Brain microvascular endothelial cell (primary cell): ENCODE measurements at places on chromosomes 5 and 9.

DNA sequence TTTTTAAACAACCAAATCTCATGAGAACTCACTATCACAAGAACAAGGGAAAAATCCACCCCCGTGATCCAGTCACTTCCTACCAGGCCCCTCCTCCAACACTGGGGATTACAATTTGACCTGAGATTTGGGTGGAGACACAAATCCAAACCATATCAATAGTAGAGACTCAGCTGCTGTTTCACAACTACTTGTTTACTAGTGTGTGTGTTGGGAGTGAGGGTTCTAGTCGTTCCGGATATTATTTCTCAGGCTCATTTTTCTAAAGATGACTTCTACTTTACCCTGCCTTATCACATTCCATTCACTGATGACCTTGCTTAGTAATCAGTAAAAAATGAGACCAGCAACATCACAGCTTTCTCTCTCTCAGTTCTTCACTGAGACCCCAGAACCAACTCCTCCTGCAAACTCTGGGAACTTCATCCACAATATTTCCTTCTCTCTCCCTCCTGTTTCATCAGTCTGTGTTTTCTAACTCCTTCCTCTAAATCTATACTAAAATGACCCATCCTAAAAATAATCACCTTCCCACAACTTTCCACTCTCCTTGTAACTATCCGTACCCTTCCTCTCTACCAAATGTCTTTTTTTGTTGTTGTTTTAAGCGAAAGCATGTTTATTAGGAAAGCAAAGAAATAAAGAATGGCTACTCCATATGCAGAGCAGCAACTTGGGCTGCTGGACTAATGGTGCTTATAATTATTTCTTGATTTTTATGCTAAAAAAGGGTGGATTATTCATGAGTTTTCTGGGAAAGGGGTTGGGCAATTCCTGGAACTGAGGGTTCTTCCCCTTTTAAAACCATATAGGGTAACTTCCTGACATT lies 121.5 kb upstream of the SPRY4 start:
- peak; percentile 93 for DNase-seq

- DNase-seq = no peak
Measured at GRCh38 chr5:113390224-113390623, 44.6 kb downstream of the TSSK1B start.

DNA sequence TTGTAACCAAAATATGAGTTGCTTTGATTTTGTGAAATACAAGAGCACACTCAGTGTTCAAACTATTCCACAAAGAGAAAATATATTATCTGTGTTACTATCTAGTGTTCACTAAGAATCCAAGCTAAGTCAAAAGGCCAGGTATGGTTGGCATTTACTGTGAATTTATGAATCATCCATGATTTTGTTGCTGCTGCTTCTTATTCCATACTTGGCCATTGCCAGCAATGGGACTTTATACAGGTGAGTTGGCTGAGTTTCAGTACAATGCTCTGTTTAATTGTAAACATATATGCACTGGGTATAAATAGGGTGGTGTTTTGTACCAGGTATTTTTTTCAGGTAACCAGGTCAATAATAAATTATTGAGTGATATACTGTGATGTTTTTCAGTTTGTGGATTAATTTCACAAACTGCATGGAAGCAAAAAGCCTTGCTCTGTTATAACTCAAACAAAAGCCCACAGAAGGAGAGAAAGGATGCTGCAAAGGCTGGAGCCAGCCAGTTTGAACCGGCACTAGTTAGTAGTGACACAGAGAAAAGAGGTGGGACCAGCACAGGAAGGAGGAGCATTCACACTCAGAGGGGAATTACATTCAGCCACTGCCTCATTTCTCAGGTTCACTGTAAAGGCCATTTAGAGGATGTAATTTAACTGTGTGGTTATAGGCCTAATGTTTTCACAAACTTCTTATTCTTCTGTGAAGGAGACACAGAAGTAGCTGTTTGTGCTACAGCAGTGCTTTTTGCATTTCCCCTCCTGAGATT lies 381.8 kb downstream of the ADGRV1 start:
- peak; percentile 51 for DNase-seq

- DNase-seq = no peak
Measured at GRCh38 chr9:100465274-100465673, 7.7 kb upstream of the TMEFF1 start.

DNA sequence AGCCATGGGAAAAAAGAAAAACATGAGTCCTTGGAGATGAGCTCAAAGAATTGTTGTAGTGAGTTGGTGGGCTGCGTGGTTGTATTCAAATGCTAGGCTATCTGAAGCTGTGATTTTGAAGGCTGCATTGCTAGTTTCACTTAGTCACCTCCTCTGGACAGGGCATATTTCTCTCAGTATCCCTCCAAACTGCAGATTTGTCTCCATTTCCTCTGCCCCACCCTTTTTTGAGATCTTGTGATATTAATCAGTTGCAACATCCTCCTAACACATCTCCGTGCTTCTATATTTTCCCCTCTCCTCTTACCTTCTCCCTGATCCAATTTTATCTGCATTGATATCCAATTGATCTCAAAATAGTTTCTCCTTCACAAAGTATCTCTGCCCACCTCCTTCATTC lies 1048.0 kb upstream of the WWC1 start:
- DNase-seq = no peak

DNA sequence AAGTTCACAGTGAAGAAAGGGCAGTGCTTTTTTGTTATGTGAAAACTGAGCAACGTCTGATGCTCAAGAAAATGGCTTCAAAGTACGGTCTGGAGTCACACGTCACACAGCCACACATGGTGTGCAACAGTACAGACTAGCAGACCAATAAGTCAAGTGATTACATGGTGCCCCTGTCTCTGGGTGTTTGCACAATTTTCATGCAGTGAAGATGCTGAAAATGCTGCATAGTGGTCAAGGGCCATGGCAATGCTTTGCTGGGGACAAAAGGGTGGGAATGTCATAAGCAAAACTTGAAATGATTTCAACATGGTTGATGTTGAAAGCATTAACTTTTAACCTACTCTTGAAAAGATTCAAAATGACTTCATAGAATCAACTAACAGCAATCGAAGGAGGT lies 231.2 kb downstream of the EBF1 start:
- DNase-seq = no peak

GRCh38 chr9:86794391-86795046 lies 152.8 kb downstream of the GAS1 start:
- peak; percentile 27 for DNase-seq

DNA sequence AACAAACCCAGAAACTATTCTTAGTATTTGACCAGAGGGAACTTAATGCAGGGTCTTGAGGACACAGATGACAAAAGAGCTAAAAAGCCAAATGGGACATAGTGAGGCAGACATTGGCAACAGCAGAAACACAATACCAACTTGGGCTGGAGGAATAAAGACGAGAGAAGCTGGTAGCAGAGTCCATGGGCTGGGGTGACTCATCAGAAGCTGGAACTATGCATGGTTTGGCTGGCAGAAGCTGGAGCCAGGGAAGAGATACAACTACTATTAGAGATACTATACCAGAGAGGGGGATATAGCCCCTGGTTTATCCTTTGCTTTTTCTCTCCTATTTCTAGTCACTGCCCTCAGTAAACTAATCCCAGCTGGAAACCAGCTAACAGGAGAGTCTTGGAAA lies 29.2 kb upstream of the DPYSL3 start:
- no peak for DNase-seq

DNA sequence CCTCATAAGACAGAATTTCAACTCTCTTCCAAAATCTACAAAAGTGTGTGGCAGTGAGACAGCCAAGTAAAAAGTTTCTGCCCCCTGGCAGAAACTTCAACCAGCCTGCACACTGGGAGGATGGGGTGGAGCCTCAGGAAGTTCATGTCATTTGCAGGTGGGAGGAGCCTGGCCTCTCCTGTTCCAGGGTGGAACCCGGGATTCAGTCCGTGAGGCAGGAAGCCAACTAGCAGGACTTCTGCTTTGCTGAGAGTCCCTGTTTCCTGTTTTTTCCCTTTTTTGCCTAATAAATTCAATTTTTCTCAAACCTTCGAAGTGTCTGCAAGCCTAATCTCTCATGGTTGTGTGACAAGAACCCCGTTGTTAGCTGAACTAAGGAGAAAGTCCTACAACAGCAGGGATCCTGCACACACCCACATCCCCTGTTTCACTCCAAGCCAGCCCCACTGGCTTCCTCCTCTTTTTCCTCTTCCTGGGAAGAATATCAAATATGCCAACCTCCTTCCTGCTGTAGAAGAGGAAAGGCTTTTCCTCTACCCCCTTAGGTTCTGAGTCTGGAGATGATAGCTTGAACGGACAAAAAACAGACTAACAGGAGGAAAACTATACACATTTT lies 69.3 kb downstream of the ALDH7A1 start:
- DNase-seq = no peak

DNA sequence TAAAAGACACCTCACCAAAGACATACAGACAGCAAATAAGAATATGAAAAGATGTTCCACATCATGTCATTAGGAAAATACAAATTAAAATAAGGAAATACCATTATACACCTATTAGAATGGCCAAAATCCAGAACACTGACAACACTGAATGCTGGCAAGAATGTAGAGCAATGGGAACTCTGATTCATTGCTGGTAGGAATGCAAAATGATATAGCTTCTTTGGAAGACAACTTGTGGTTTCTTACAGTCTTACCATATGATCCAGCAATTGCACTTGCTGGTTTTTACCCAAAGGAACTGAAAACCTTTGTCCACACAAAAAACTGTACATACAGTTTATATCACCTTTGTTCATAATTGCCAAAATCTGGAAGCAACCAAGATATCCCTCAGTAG lies 6.5 kb downstream of the TMEM161B start:
- DNase-seq = peak; percentile 16

GRCh38 chr9:108850293-108850897 lies 5.4 kb downstream of the ACTL7B start:
- DNase-seq = no peak

DNA sequence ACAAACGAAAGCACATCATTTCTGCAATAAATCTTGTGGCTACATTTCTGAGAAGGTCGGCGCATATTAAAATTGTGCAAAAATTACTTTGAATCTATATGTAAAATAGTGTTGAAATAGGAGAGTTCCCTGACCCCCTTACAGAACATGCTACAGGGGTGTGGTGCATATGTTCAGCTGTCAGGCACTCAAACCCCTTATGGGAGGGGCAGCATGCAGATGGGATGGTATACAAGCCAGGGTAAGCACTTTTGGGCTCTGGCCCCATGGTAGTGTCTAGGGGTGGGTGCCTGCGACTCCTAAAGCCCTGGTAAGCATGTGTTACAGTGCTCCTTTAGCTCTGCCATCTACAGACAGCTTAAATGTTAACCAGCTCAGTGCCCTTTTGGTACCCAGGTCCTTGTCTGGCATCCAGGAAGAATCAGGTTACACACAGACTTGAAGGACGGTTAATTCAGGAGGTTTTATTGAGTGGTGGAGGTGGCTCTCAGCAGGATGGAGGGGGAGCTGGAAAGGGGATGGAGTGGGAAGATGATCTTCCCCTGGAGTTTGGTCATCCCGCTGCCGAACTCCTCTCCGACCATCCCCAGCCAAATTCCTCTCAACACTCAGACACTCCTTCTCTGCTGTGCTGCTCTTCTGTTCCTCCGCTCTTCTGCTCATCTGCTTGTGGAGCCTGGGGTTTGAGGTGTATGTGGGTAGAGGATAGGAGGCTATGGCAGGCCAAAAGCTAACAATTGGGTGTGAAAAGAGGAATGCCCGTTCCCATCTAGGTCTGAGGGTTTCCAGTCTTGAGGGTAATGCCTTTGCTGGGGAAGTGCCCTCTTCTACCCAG lies 84.6 kb upstream of the RASEF start:
- DNase-seq = no peak

DNA sequence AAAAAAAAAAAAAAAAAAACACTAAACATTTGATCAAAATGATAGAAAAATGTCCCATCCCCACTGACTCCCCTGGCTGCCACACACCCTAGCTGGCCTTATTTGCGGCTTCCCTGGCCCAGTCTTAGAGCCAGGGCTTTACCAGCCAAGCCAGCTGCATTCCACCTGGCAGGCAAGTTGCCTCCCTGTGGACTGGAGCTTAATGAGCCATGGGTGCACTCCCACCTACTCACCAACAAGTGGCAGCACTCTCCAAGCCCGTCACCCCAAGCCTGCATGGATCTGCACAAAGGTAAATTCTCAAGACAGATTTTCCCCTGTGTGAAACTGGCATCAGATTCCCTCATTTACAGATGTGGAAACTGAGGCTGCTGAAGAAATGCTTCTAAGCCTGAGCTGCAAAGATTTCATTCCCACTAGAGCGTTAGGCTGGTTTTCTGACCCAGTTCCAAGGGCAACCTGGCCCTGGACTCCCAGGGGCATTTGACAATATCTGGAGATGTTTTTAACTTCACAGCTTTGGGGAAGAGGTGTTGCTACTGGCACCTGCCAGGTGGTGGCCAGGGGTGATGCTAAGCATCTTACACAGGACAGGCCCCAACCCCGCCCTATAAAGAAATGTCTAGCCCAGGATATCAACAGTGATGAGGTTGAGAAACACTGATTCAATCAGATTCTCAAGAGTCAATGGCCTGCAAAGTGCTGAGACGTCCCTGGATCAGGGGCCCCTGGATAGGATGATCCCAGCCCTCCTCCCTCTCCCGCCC lies 21.9 kb upstream of the VDAC1 start:
- peak; percentile 71 for DNase-seq

GRCh38 chr5:170152767-170153166 lies 47.1 kb downstream of the FOXI1 start:
- no peak for DNase-seq

GRCh38 chr5:3118340-3118739 lies 366.9 kb upstream of the IRX2 start:
- DNase-seq = no peak

DNA sequence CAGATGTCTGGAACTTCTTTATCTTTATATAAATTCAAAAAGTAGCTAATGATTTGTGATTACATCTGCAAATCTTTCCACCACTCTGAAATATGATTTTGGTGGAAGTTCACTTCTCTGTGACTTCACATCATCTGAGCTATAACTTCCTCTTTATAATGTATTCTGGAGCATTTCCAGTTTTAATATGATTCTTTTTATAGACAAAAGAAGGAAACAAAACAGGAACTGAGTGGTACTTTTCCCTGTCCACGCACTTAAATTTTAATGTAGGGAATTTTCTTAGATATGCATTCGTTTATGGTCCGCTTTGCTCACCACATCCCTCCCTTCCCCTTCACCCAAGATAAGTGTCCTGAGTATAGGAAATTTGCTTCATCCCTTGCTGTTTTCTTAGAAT lies 333.5 kb downstream of the CHSY3 start:
- DNase-seq = no peak

GRCh38 chr9:126758916-126759585 lies 45.8 kb upstream of the ZBTB43 start:
- DNase-seq = no peak

- DNase-seq = no peak
Measured at GRCh38 chr9:85969727-85970126, 28.8 kb downstream of the NAA35 start.

- DNase-seq = no peak
Measured at GRCh38 chr9:28792716-28793115, 1219.4 kb upstream of the C9orf72 start.
